Epithelial cell of proximal tubule (primary cell): ENCODE measurements at places on chromosomes 5 and 9. TPM values are rescaled to one million over a fixed set of nuclear protein-coding genes. Genes with fewer than 3 reads are reported as not detected.

- DNase-seq: no peak
These were observed 1269.2 kb downstream of the EFNA5 start for GRCh38 chr5:106401561-106401960.

Gene ZNF608
- 37.5 and 38.0 TPM in 2 replicates for total RNA-seq

Gene C5
- 0.52 and 0.65 TPM in 2 replicates for total RNA-seq

Gene CFAP77
- total RNA-seq: not detected in 2 replicates
